ENCODE measurements at places on chromosomes 16 and 17. TPM values are rescaled to one million over a fixed set of nuclear protein-coding genes. Genes with fewer than 3 reads are reported as not detected.
A peak's percentile ranks its signal among the peaks of the same experiment; 100 is the strongest.

Gene HOXB7
- total RNA-seq: not detected

Gene YBX2
- total RNA-seq: 27.6 TPM

Gene TMEM235
- not detected for total RNA-seq

Gene NKIRAS2
- total RNA-seq: 31.1 TPM

Gene KRTAP16-1
- total RNA-seq: not detected

DNA sequence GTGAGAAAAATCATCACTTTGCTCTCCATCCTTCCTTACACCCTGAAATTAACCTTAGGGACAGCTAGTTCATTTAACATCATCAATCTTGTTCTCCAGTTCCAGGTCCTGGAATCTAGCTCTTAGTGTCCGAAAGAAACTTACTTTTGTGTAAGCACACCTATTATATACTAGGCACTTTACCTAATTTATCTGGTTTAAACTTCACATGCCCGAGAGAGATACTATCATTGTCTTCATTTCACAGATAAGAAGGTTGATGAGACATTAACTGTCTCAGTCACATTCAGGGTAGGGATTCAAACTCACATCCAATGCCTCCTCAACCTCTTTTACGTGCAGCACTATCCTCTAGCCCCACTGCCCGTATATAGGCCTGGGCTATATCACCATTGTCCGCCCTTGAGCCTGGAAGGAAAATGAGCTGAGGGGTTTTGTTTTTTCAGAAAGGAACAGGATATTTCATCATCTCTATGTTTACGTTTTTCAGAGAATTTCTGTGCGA is 501 bp upstream of the AP2B1 start:
- DNase-seq: no peak
- H3K36me3 ChIP-seq: no peaks in the 10 kb centered on the region
- no peaks in the 10 kb centered on the region for H3K4me1 ChIP-seq
- H3K27ac ChIP-seq: peak overlapping the region; percentile 96
- H3K4me3 ChIP-seq: peak overlapping the region; percentile 96
- no peaks in the 10 kb centered on the region for H3K27me3 ChIP-seq

DNA sequence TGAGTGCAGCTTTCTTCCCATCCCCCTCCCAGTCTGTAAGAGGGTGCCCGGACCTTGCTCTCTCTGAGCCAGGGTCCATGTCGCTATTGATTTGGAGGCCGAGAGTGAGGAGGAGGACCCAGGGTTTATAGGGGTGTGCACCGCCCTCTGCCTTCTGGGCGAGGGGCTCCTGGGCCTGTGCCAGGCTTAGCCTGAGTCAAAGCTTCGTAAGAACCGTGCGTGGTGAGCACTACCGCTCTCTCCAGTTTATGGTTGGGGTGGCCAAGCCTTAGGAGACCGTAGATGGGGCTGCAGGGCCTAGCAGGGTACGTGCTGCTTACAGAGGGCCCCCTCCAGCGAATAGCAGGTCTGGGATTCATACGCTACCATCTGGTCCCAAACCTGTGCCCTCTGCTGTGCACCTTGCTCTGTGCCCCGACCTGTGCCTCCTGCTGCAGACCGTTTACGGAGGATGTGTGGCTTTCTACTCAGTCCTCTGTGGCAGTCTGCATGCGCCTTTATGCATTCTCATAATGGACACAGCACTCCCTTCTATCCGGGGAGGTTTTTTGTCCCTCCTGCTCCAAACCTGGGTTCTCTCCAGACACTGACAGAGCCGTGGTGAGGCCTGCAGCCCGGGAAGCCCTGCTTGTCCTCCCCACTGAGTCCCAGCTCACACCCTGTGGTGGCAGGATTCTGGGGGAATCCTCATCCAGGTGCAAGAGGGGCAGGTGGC is 54.7 kb downstream of the PGS1 start:
- DNase-seq: no peak
- no peak overlapping the region for H3K27ac ChIP-seq
- no peaks in the 10 kb centered on the region for H3K27me3 ChIP-seq
- H3K36me3 ChIP-seq: peaks cover 3% of the 10 kb centered on the region

DNA sequence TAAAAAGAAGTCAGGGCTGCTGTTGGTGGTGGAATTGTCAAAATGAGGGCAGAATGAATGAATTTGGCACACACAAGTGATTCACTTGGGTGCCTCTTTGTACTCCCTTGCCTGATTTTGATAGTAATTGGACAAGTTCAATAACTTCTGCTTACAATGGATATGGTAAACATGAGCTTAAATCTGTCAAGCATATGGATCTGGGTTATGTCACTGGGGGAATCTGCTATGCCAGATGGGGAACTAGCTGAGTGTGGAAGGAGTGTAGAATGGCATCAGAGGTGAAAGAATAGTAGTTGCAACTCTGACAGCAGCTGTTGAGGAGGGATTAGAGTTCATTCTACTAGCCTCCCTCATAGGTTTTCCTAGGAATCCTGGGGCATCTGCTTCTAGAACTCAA is 724.2 kb upstream of the CDH8 start:
- H3K27me3 ChIP-seq: no peaks in the 10 kb centered on the region
- no peaks in the 10 kb centered on the region for H3K4me1 ChIP-seq
- no peak overlapping the region for H3K4me3 ChIP-seq

DNA sequence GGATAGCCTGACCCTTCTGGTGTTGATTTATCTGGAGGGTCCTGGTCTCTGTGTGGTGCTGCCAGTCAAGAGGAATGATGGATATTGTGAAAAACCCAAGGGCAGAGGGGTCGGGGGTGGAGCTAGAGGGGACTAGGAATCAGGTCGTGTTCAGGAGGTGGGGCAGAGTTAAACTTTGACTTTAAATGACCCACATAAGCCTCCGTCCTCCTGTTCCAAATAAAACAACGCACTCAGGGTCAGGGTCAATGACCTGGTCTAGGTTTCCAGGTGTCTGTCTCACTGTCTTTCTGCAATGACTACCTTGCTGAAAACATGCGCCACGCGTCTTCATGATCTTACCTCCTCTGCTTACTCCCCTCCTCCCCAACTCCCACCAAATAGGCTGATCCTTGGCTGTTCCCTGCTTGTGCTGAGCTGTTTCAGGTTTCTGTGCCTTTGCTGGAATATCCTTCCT is 14.7 kb downstream of the AOC3 start:
- no peaks in the 10 kb centered on the region for H3K27me3 ChIP-seq
- no peaks in the 10 kb centered on the region for H3K4me1 ChIP-seq
- H3K36me3 ChIP-seq: no peaks in the 10 kb centered on the region
- no peak for DNase-seq
- no peak overlapping the region for H3K4me3 ChIP-seq

DNA sequence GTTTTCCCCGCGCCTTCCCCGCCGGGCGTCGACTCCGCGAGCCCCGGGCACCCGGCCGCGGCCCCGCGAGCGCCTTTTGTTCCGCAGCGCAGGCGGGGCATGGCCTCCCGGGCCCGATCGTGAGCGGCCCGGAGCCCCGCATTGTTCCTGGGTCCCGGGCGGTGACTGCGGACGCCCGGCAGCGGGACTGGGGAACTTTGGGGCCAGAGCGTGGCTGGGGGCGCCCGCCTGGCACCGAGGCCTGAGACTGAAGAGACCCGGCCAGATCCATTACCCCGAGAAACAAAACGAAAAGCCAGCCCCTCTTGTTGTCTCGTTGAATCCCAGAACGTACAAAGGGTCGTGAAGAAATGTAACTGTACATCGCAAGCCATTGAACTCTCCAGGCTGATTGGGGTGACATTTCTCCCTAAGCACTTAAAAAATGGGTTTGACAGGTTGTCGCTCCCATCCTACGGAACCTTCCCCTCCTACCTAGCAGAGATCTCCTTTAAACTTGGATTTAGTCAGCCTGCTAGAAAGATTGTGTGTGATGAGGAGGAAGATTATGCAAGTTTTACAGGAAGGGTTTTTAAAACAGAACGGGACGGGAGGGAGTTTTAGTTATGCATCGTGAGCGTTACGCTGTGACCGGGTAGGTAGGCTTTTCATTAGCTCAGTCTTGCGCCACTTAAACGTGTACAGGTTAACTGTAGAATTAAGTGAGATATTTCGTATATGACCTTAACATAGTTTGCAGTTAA is 825 bp downstream of the METTL9 start:
- H3K27me3 ChIP-seq: no peaks in the 10 kb centered on the region
- H3K27ac ChIP-seq: peak overlapping the region; percentile 27
- H3K36me3 ChIP-seq: no peaks in the 10 kb centered on the region
- H3K4me1 ChIP-seq: peaks cover 4% of the 10 kb centered on the region
- DNase-seq: no peak
- peak overlapping the region; percentile 84 for H3K4me3 ChIP-seq

DNA sequence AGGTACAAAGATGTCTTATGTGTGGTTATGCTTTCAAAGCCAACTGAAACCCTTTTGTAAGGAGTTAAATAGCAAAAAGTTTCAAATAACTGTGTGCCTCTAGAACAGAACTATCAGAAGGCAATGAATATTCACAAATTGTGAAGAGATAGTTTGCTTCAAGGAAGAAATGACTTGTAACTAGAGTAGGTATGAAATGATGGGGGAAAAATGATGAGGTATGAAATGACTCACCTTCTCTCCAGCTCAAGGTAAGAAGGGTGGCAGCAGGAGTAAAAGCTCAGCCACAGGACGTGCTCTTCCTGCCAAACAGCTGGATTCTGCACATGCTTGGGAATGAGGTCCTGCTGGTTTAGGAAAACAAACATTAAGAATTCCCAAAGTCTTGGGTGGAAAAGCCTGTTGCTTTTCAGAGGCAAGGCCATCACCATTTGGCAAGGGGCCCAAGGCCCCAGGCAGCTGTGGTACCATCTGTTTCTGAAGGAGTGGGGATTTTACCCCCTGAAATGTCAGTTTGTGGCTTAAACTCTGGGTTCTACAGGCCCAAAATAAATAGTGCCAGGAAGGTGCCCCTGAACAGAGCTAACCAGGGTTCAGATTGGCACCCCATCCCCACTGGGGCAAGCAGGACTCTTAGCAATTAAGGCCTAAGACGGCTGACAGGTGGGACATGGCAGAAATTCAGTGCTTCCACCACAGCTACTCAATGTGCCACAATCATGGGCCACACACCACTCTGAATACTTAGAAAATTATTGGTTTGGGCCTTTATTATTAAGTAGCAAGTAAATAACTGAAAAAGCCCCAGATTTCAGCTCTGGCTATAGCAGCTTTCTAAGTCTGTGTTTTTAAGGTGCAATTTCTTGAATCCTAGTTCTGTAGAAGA is 13.3 kb downstream of the HERPUD1 start:
- H3K4me1 ChIP-seq: no peaks in the 10 kb centered on the region
- no peak overlapping the region for H3K27ac ChIP-seq
- no peak for DNase-seq
- H3K4me3 ChIP-seq: no peak overlapping the region

- H3K27ac ChIP-seq: no peak overlapping the region
- no peaks in the 10 kb centered on the region for H3K36me3 ChIP-seq
- DNase-seq: no peak
- H3K4me3 ChIP-seq: no peak overlapping the region
These were observed 37.0 kb downstream of the GAS7 start for GRCh38 chr17:10161386-10161785.
